NCI-H1930 (cell line): ENCODE measurements at places on chromosomes 1 and 21.

DNA sequence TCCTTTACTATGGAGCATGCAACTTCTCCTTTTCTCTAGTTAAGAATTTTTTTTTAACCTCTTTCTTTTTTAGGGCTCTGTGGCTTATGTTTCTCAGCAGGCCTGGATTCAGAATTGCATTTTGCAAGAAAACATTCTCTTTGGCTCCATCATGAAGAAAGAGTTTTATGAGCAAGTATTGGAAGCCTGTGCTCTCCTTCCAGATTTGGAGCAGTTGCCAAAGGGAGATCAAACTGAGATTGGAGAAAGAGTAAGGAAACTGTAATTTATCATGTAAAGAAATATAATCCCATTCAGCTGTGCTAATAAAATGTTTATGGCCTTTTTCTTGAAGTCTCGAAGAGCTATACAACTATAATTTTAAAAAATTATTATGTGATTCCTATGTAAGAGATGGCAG lies 70.1 kb downstream of the HSPA13 start:
- DNase-seq = no peak

GRCh38 chr1:10622910-10623685 lies 148.3 kb downstream of the PEX14 start:
- DNase-seq = no peak

DNA sequence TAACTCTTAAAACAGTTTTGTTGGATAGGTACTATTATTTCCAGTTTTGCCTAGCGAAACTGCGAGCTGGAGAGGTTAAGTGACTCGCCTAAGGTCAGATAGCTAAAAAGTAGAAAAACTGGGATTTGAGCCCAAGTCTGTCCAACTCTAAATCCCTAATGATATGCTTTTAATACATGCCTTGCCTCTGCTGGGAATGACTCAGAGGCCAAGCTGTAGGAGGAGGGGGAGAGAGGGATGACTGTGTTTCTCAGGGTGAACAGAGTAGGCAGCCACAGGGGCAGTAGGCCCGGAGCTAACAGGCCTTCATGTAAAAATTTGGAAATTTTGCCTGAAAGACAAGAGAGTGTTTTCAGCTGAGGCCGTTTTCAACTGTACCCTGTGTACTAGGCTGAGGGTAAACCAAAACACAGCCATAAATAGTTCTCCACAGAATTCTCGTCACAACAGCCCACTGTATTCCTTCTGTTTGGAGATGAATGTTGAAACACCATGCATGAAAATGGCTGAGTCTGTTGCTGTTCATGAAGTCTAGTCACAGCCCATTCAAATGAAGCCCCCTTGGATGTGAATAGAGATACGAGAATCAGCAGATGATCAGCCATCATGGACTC lies 107.5 kb upstream of the HOOK1 start:
- no peak for DNase-seq

DNA sequence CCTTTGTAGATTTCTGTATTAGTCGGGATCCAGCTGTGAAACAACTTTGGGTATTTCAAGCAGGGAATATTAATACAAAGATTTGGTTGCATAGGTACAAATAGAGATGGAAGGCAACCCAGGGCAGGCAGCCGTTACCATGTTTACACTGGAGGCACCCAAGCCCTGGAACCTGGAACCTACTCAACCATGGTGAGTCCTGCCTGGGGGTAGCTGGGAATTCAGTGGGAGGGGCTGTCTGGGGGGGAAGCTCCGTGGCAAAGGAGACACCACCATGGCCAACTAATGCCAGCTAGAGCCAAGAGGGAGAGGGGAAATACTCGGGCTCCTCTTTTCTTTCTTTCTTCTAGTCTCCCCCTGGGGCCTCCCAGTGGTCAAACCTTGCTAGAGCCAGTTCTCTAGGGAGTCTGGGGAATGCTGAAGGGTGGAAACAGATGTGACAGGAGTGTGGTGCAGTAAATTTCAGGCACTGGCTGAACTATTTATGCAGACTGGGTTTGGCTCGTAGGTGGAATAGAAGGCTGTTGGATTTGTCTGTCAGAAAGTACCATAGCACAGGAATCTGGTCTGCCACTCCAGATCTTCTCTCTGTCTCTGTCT lies 91.9 kb upstream of the CACNA1E start:
- DNase-seq = peak; percentile 14

GRCh38 chr1:66282343-66282852 lies 251.6 kb upstream of the SGIP1 start:
- no peak for DNase-seq

DNA sequence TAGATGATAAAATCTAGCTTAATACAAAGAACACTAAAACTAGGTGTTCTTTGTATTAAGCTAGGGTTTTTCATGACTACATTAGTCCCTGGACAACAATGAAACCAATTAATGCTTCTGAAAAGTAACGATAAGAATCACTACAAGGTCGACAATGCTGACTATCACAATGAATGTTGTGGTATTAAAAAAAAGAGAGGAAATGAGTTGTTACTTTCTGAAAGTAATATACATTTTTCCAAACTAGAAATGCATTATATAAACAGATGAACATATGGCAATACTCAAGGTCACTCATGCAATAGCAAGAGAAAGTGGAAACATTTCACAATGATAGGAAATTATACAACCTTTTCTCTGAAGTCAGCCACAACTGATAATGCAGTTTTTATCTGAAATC lies 19.0 kb downstream of the DPH5 start:
- no peak for DNase-seq

DNA sequence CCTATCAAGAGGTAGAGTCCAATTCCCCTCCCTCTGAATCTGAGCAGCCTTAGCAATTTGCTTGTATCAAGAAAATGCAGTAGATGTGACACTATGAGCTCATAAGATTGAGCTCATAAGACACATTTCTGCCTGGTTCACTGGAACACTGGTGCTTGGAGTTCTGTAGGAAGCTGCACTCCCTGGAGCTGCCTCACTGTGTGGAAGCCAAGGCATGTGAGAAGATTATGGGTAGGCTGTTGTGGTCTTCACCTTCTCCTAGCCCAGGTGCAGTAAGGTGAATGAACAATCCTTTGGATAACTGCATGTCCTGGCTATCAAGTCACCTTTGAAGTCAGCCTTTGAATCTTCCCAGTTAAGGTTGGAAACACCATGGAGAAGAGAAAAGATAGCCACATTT lies 67.3 kb downstream of the PLPPR5 start:
- no peak for DNase-seq

DNA sequence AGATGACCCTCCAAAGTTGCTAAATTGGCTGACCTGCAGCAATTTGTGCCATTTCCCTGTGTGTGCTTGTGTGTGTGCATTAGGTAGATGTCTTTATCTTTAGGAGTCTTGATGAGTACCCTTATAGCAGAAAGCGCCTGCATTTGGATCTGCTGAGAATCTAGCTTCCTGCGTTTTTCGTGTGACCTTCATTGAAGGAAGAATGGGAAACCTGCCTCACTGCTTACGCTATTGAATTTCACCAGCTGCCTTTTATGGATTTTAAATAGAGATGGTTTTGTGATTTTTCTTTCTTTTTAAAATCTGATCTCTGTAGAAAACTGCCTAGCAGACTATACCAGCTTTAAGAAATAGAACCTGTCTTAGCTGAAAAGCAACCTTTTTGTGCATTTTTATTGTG lies 124.5 kb downstream of the CACHD1 start:
- DNase-seq = no peak

DNA sequence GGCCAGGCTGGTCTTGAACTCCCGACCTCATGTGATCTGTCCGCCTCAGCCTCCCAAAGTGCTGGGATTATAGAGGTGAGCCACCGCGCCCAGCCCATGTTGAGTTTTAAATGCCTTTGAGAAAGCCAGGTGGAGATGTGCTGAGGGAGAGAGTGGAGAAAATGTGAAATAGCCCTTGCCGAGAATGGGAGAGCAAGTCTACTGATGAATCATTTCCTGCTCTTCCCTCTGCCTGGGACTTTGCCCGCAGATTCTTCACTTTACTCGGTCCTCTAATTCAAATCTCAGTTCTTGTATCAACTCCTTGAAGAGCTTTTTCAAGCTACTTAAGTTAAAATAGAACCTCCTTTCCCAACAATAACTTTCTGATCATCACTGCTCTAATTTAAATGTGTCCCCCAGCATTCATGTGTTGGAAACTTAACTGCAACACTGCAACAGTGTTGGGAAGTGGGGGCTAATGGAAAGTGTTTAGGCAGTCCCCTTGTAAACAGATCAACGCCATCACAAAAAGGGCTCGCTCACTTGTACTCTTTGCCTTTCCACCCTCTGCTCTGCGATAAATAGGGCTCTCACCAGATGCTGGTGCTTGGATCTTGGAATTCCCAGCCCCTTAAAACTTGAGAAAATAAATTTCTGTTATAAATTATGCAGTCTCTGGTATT lies 27.8 kb downstream of the OSBPL9 start:
- DNase-seq = no peak

DNA sequence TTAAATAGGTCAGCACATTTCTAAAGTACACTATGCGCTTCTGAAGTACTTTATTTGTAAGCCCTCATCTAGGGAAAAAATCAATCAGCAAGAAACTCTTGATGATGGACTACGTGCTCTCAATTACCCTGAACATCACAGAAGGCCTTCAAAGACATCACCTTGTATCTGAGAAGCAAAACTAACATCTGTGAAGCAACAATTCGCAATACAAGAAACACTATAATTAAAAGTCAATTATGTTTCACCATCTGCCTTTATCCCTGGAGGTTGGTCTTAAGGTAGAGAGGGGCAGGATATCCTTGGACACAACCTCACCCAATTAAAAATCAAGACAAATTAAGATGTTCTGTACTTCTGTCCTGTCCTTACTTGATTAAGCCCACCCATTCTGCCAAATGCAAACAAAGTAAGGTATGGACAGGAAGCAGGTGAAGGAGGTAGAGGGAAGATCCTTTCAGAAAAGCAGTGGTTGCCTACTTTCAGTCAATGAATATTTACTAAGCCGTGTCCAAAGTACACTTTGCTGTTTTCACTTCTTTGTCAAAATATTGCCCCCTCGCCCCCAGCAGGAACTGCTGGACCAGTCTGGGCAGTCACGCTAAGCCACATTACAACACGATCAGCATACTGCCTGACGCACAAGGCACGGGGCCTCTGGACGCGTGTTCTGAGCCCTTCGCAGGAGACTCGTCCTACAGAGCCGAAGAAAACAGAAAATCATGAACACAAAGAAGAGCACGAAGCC lies 887 bp downstream of the SLC19A2 start:
- no peak for DNase-seq

GRCh38 chr21:33950431-33951079 lies 35.0 kb upstream of the ATP5PO start:
- DNase-seq = no peak

- no peak for DNase-seq
These were observed 97.6 kb downstream of the EPHB2 start for GRCh38 chr1:22808186-22808675.

DNA sequence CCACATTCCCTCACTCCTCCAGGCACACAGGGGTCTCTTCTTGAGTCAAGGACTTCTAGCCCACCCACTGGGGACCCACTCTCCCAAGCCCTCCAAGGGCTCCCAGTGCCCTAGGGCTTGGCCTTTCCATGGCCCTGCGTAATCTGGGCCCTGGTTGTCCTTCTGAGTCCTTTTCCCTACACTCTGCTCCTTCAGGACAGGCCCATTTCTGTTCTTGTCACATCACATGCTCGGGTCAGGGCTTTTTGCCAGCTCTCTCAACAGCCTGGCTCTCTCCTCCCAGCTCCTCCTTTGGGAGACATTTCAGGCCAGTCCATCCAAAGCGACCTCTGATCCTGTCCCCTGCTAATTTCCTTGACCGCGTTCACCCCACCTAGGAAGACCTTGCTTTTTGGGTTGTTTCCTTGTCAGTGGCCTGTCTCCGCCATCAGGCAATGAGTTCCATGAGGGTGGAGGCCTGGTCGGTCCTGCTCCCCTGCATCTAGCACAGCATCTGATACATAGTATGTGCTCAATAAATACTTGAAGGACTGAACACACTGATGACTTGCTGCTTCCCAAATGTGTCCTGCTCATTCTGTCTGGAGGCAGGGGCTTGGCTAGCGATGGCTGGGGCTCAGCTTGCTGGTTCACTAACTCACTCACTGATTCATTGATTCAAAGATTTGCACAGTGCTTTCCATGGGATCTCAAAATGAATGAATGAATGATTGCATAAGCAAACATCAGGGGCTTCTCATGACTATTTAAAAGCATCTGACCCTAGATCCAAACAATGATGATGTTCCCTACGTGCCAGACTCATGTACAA lies 44.8 kb downstream of the DHRS3 start:
- no peak for DNase-seq

DNA sequence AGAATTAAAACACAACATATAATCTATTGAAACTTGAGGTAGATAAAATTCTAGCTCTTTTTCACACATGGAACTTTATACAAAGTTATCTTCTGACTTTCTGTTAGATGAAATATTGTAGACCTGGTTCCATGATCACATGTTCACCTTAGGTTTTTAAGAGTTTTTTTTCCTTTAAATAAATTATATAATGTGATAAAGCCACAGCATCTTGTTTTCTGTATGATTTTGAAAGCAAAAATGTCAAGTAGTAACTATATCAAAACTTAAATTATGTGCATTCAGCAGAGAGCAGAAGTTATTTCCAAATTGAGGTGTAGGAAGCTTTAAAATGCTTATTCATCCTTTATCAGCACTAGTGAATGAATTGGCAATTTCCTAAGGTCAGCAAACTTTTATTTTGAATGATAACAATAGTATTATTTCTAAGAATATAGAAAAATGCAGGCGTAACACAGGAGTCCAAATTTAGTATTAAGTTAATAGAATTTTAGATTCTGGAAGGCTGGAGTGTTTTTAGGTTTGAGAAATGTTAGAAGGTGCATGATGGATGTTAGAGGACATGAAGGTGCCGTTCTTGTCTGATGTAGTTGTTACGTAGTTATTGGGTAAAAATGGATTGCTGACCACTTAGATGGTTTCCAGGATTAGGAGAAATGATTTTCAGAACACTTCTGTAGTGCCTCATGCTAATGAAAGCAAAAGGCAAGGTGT lies 17.5 kb downstream of the BACH1 start:
- DNase-seq = no peak

DNA sequence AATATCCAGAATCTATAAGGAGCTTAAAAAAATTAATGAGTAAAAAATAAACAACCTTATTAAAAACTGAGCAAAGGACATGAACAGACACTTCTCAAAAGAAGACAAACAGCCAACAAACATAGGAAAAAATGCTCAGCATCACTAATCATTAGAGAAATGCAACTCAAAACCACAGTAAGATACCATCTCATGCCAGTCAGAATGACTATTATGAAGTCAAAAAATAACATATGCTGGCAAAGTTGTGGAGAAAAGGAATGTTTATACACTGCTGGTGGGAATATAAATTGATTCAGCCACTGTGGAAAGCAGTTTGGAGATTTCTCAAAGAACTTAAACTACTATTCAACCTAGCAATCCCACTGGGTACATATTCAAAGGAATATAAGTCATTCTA lies 25.3 kb downstream of the PIGK start:
- no peak for DNase-seq

DNA sequence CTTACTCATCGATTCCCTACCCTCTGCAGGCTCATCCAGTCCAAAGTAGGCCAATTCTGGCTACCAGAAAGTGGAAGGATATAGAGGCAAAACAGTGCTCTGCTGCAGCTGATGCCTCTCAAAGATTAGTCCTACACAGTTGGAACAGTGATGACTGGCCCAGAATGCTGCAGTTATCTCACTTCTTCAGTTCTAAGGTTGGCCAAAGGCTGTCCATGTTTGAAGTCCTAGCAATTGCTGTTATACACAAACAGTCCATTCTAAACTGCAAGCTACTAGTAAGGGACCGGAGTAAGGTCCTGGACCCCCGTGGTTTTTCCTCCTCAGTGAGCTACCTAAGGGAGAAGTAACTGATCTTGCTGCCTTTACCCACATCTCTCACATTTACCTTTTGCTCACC lies 129.1 kb upstream of the NRIP1 start:
- no peak for DNase-seq

- DNase-seq = no peak
These were observed 12.2 kb downstream of the STYXL2 start for GRCh38 chr1:167106119-167106461.
